ENCODE measurements at places on chromosomes 11 and 22.

GRCh38 chr11:97745515-97746050 lies 1275.2 kb upstream of the CNTN5 start:
- DNase-seq: no peak

DNA sequence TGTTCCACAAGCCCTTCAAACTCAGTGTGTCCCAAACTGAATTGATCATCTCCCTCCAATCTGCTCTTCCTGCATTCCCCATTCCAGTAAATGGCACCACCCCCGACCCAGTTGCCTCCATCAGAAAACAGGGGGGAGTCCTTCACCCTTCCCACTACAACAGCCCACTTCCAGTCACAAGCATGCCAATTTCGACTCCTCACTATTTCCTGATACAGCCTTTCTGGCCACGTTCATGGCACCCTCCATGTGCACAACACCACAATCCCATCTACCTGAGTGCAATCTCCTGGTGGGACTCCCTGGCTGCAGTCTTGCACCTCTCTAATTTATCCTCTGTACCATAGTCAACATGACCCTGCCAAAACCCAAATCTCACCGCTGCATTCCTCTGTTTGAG lies 1.6 kb upstream of the DNAL4 start:
- DNase-seq: no peak

GRCh38 chr22:41009222-41009948 lies 58.2 kb downstream of the RBX1 start:
- no peak for DNase-seq

- DNase-seq: no peak
Measured at GRCh38 chr11:18490736-18491485, 35.3 kb downstream of the LDHAL6A start.

- DNase-seq: no peak
Measured at GRCh38 chr11:125223901-125224361, 59.4 kb downstream of the PKNOX2 start.

DNA sequence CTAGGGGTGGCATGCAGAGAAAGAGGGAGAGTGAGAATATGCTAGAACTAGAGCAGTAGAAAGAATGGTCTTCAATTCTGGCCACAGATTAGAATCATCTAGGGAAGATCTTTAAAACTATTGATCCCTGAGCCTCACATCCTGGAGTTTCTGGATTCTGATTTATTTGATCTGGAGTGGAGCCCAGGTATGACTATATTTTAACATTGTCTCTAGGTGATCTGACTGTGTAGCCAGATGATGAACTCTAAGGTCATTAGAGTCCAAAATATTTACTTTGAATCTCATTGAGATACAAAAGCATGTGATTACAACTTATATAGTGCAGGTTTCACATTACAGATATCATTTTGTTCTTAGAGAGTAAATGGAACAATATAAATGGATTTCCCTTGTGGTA lies 79.7 kb downstream of the FDX1 start:
- DNase-seq: no peak

All from DMS79 treated with DMSO at 0.1 percent for 48 hours (cell line).